LHCN-M2 (cell line): ENCODE measurements at places on chromosomes 1 and 21. TPM values are rescaled to one million over a fixed set of nuclear protein-coding genes. Genes with fewer than 3 reads are reported as not detected.

GRCh38 chr1:109207467-109208103 lies 6.1 kb upstream of the SARS1 start:
- DNase-seq, result no peak

GRCh38 chr1:228935198-228935663 lies 200.0 kb downstream of the RHOU start:
- DNase-seq, result no peak

GRCh38 chr1:6823793-6824192 lies 38.5 kb downstream of the CAMTA1 start:
- no peak for DNase-seq

The ERG gene
- total RNA-seq, result not detected in 2 replicates

The HNRNPCL1 gene
- not detected in 2 replicates for total RNA-seq

The DAB1 gene
- total RNA-seq, result not detected in 2 replicates

The CHIT1 gene
- 2.4 and 3.9 TPM in 2 replicates for total RNA-seq
